ENCODE measurements at places on chromosomes 7 and 10. TPM values are rescaled to one million over a fixed set of nuclear protein-coding genes. Genes with fewer than 3 reads are reported as not detected.

OGDHL gene
- 20.0 TPM for polyA plus RNA-seq

TSPAN12 gene
- polyA plus RNA-seq: 99.6 TPM

PTPRZ1 gene
- polyA plus RNA-seq: 20.6 TPM

SEMA3A gene
- polyA plus RNA-seq: 11.7 TPM

CYP2W1 gene
- 598 TPM for polyA plus RNA-seq

LDB3 gene
- polyA plus RNA-seq: 4.0 TPM

CCL24 gene
- 32.1 TPM for polyA plus RNA-seq

STEAP1 gene
- polyA plus RNA-seq: 31.6 TPM

GRCh38 chr10:33803248-33803647, 468.8 kb upstream of the NRP1 start:
- H3K36me3 ChIP-seq: no peaks in the 10 kb centered on the region
- H3K27me3 ChIP-seq: no peaks in the 10 kb centered on the region

GRCh38 chr7:150668472-150668911, 17.0 kb upstream of the GIMAP2 start:
- no peak overlapping the region for H3K4me3 ChIP-seq
- no peaks in the 10 kb centered on the region for H3K36me3 ChIP-seq
- no peak for DNase-seq

GRCh38 chr7:22681312-22681711, 45.7 kb upstream of the IL6 start:
- no peaks in the 10 kb centered on the region for H3K27me3 ChIP-seq
- DNase-seq: no peak
- no peak overlapping the region for H3K4me3 ChIP-seq
- no peaks in the 10 kb centered on the region for H3K36me3 ChIP-seq
- H3K27ac ChIP-seq: no peak overlapping the region

- DNase-seq: no peak
- H3K4me3 ChIP-seq: no peak overlapping the region
- no peaks in the 10 kb centered on the region for H3K27me3 ChIP-seq
- H3K36me3 ChIP-seq: no peaks in the 10 kb centered on the region
- H3K4me1 ChIP-seq: no peaks in the 10 kb centered on the region
- H3K27ac ChIP-seq: no peak overlapping the region
Measured at GRCh38 chr7:148374396-148375259, 215.9 kb upstream of the C7orf33 start.

GRCh38 chr10:15859509-15859905, 800 bp downstream of the MINDY3 start:
- H3K27me3 ChIP-seq: peaks cover 3% of the 10 kb centered on the region
- H3K4me3 ChIP-seq: peak overlapping the region; percentile 94
- H3K36me3 ChIP-seq: no peaks in the 10 kb centered on the region
- H3K4me1 ChIP-seq: peaks cover 3% of the 10 kb centered on the region

DNA sequence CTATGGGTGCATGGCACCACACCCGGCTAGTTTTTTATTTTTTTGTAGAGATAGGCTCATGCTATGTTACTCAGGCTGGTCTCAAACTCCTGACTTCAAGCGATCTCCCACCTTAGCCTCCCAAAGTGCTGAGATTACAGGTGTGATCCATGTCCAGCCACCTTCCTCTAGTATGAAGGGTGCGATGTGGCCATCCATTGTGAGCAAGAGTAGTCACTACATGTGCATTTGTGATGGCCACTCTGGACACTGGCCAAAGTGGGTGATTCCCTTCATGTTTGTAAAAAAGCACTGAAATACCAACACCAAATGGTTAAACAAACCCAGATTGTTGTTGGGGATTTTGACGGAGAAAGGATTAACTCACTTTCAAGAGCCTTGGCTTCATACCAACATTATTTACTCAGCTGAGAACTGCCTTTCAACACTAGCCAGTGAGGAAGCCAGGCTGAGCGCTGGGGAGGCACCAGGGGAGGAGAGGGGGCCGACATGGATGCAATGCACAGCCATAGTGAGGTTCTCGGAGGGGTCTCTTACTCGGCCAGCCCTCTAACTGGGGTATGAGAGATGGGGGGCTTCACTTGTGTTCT, 198.1 kb upstream of the LYZL2 start:
- H3K4me1 ChIP-seq: peaks cover 5% of the 10 kb centered on the region
- no peak for DNase-seq
- H3K27me3 ChIP-seq: no peaks in the 10 kb centered on the region
- no peaks in the 10 kb centered on the region for H3K36me3 ChIP-seq
- H3K27ac ChIP-seq: no peak overlapping the region

DNA sequence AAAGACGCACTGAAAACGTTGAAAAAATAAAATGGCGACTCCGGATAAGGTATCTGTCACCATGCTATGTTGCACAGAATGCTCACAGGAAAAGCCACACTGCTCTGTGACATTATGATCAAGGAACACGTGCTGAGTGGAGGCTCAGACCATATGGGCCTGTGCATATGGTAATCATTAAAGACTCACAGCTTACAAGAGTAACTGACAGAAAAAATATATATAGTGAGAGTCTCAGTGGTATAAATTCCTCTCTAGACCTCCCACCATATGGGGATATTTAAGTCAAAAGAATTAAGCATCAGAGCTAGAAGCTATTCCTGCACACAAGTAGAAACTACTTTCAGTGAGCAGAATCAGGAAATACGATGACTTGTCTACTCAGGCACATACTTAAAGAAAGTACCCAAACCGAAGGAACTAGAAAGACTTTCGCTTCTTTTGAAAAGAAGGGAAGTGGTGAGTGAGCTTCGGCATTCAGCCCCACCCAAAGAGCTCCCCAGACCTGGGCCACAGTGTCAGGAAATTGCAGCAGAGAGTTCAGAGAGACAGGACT, 65.1 kb upstream of the MPP7 start:
- H3K36me3 ChIP-seq: no peaks in the 10 kb centered on the region
- H3K4me3 ChIP-seq: no peak overlapping the region
- H3K27ac ChIP-seq: peak overlapping the region; percentile 54
- peak; percentile 50 for DNase-seq
- H3K4me1 ChIP-seq: peaks cover 34% of the 10 kb centered on the region
- no peaks in the 10 kb centered on the region for H3K27me3 ChIP-seq

DNA sequence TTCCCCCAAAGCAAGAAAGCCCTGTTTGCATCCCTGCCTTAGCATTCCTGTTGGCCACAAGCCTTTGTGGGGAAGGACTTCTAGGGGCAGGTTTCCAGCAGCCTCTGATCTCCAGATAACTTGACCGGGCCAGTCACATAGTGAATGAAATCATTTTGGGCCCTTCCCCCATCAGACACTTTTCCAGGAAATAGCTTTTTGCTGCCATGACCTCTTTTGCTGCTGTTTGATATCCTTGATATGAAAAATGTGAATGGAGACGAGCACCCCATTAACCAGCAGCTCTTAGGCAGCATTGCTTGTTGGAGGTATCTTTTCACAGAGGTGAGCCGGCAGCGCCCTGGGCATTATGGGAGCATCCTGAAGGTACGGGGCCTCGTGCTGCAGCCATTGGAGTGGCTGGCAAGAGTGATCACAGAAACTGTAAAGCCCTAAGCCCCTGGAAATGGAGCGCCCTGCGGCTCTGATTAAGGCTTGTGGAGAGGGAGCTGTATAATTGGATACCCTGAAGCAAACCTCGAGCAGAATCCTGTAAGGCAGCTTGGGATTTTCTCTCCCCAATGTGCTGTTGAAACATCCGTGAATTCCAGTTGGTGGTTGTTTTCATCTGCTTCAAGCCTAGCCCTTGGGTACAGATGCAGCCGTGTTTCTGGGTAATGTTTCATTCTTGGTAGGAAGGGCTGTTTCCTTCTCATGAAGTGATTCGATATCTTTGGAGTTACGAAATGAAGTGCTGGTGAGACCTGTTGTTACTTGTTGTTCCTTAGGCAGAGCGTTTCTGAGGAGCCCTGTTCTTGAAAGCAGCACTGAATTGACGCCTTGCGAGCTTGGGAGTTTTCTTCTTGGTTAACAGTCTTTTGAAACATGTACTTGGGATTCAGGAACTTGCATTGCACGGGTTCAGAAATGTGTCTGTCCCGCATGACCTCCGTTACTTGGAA, 179.0 kb downstream of the PTEN start:
- DNase-seq: no peak
- no peaks in the 10 kb centered on the region for H3K36me3 ChIP-seq
- peaks cover 21% of the 10 kb centered on the region for H3K4me1 ChIP-seq
- no peak overlapping the region for H3K4me3 ChIP-seq

GRCh38 chr7:5443678-5444077, 20.0 kb upstream of the TNRC18 start:
- no peak for DNase-seq
- peaks cover 21% of the 10 kb centered on the region for H3K4me1 ChIP-seq
- no peak overlapping the region for H3K4me3 ChIP-seq
- H3K27ac ChIP-seq: no peak overlapping the region
- H3K36me3 ChIP-seq: no peaks in the 10 kb centered on the region

DNA sequence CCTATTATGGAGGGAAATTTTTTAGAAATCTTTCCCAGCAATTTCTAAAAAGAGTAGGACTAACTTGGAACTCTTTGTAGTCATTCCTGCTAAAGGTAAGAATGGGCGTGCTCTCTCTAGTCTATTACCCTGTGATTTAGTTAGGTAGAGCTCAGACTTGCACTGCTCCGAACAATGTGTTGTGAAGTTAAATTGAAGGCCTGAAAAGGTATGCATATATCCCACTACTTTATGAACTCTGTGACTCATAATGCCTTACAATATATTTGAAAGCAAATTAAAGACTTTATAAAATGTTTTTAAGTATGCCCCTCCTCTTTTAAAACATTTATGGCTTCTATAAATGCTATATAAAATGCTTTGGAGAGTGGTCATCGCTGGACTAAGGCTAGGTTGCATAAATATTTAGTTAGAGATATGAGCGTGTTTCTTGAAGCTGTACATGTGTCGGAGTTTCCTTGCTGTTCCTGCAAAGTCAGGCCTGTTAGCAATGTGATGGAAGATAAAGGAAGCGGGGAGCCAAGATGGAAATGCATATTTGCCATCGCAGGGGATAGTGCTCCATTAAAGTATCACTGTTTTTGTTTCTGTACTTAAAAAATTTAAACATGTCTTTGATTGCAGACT, 761.4 kb downstream of the LRMDA start:
- no peaks in the 10 kb centered on the region for H3K27me3 ChIP-seq
- H3K27ac ChIP-seq: no peak overlapping the region
- no peaks in the 10 kb centered on the region for H3K36me3 ChIP-seq
- H3K4me1 ChIP-seq: no peaks in the 10 kb centered on the region

DNA sequence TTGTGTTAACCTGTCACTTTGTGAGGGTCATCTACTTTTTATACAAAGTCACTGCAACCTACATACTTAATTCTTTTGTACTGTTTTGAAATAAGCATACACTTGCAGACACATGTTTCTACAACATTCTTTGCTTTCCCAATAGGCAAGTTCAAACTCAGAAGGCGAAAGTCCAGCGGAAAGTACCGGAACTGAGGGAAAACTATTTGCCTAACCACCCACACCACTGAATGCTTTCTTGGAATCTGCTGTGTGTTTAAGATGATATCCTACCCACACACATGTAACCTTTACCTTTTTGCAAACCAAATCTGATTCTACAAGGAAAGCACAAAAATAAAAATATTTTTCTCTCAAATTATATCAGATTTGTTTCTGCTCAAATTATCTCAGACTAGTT, 139.4 kb upstream of the AGR3 start:
- no peaks in the 10 kb centered on the region for H3K27me3 ChIP-seq
- H3K27ac ChIP-seq: no peak overlapping the region
- DNase-seq: peak; percentile 43
- no peak overlapping the region for H3K4me3 ChIP-seq
- H3K4me1 ChIP-seq: no peaks in the 10 kb centered on the region

DNA sequence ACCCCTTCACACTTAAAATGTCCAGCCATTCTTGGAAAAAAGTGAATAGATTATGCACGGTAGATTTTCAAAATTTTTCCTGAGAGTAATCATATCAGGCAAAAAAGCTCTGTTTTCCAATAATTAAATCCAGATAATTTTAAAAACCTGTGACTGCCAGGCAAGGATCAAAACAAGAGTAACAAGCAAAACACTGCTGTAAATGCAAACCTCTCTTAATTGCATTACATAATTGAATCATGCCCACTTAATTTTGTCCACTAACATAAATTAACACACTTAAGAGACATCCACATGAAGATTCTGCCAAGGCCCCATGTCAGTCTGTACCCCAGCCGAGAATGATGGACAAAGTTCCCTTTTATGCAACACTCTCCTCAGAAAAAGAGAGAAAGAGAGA, 135.3 kb downstream of the FGFR2 start:
- no peaks in the 10 kb centered on the region for H3K27me3 ChIP-seq
- no peak for DNase-seq
- H3K36me3 ChIP-seq: no peaks in the 10 kb centered on the region
- H3K4me1 ChIP-seq: no peaks in the 10 kb centered on the region

DNA sequence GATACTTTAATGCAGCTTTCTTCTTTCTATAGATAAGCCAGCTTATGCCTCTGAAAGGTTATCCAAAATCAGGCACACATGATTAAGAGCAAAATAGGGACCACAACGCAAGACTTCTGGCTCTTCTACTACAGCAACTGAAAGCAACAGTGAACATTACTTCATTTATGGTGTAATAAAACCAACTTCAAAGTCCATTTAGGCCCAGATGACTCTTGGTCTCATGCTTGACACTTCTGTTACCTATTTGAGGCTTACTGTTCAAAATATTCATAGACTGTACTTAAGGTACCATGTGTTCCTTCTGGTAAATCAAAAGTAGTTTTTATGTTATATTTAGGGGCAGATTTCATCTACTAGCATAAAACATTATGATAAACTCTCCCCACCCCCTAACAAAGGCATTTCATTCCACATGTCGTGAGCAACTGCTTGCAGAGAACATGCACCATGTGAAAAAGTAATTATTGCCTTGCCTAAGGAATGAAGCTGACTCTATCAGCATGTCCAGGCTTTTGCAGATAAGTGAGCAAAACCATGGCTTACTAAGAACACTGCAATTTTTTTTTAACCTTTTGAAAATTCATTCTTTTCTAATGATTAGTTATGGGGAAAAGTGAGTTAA, 154.9 kb upstream of the ITGB1 start:
- H3K4me1 ChIP-seq: peaks cover 17% of the 10 kb centered on the region
- peak; percentile 71 for DNase-seq
- no peaks in the 10 kb centered on the region for H3K27me3 ChIP-seq
- H3K27ac ChIP-seq: peak overlapping the region; percentile 39
- H3K4me3 ChIP-seq: no peak overlapping the region

- H3K27me3 ChIP-seq: no peaks in the 10 kb centered on the region
- H3K4me1 ChIP-seq: peaks cover 5% of the 10 kb centered on the region
- H3K4me3 ChIP-seq: no peak overlapping the region
- no peak for DNase-seq
Measured at GRCh38 chr10:22681783-22682183, 32.6 kb downstream of the PIP4K2A start.

DNA sequence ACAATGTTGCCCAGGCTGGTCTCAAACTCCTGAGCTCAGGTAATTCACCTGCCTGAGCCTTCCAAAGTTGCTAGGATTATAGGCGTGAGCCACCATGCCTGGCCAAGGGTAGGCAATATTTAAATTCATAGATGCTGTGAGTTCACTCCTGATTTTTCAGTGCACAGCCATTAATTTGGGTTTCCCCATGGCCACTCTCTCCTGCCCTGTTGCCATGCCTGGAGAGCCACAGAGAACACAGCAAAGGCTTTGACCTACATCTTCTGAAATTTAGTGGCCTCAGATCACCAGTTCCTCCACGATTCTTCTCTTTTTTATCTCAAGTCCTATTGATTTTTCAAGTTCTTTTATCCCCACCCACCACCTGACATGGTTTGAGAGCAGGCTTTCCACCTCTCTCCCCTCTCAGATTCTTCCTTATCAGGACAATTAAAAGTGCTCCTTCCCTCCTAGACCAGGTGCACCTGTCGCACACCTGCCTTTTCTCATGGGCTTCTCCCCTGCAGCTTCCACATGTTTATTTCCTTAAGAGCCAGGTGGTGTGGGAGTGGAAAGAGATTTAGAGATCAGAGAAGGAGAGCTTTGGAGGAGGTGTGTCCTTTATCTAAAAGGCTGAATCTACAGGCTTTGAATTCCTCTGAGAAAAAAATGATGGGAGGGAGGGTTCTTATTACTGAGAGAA, 123.8 kb downstream of the ADRA2A start:
- no peak overlapping the region for H3K4me3 ChIP-seq
- no peak overlapping the region for H3K27ac ChIP-seq
- no peaks in the 10 kb centered on the region for H3K36me3 ChIP-seq
- no peaks in the 10 kb centered on the region for H3K27me3 ChIP-seq
- DNase-seq: peak; percentile 31
- peaks cover 4% of the 10 kb centered on the region for H3K4me1 ChIP-seq

Measured in large intestine (tissue), 12 donors.